NCI-H524 treated with DMSO at 0.1 percent for 48 hours (cell line): ENCODE measurements at places on chromosomes 2 and 18.

- no peak for DNase-seq
These were observed 22.1 kb downstream of the TTLL4 start for GRCh38 chr2:218732761-218733158.

GRCh38 chr18:31291688-31292087, 26.3 kb upstream of the DSG1 start:
- no peak for DNase-seq

- no peak for DNase-seq
These were observed 228.3 kb downstream of the PTGR3 start for GRCh38 chr18:74980669-74981068.

GRCh38 chr2:16335947-16336346, 329.7 kb downstream of the CYRIA start:
- no peak for DNase-seq

GRCh38 chr2:220682616-220683015, 889.5 kb downstream of the EPHA4 start:
- DNase-seq = no peak

DNA sequence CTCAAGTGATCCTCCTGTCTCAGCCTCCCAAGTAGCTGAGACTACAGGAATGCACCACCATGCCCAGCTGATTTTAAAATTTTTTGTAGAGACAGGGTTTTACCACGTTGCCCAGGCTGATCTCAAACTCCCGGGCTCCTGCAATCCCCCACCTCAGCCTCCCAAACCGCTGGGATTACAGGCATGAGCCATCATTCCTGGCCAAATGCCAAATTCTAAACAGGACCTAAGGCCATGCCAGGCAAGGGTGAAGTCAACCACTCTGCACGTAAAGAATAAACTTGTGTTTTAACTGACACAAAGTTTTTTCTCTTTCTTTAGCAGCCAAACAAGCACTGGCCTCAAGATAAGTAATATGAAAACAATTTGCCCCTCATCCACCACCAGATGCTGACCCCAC, 37.4 kb upstream of the SATB2 start:
- no peak for DNase-seq

DNA sequence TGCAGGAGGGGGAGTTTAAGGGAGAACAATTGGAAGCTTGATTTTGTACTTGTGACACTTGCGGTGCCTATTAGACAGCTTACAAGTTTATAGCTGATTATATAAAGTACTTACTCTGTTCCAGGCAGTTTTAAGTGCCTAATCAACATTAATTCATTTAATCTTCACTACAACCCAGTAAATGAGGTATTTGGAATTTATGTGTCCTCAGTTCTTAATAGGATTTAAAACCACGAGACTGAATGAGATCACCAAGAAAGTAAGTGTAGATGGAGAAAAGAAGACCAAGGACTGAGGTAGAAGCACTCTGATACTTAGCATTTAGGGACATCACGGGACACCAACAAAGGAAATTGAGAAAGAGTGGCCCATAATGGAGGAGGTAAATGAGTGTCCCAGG, 49.8 kb downstream of the ZC3H15 start:
- DNase-seq = peak; percentile 10

GRCh38 chr2:237035781-237036475, 49.8 kb upstream of the COPS8 start:
- DNase-seq = no peak

DNA sequence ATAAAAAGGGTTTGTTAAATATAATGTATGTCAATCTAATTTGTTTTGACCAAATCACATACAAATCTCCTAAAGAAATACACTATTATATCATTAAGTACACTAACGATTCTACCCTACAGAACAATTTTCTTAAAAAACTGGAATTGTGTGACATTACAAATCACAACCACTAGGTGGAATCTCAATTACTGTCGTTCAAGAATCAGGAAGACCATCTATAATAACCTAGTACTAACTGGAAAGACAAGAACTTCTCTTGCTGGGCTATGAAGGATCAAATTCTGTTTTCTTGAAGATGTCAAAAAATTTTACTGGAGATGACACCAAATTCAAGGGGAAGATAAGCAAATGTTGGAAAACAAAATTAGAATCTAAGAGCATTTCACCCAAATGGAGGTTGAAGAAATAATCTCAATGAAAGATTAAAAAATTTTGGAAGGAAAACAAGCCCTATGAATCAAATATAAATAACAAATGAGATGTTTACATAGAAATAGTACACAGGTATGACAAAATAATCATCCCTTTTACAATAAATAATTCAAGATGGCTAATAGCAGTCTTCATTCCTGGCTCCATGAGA, 110.9 kb downstream of the STK39 start:
- DNase-seq = no peak

- no peak for DNase-seq
These were observed 10.8 kb upstream of the LYPD6B start for GRCh38 chr2:149027590-149028250.

DNA sequence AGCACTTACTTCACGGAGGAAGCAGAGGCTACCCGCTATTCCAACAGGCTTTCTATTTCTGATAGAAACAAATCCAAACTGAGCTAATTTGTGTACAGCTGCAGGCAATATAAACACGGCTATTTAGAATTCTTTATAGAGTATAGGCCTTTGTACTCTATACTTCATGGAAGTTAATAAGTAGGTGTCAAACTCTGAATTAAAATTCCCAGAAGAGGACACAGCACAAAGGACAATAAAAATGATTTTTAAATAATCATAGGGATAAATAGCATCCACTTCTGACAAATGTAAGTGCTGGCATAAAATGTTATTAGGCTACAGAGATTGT, 261.5 kb downstream of the AFF3 start:
- no peak for DNase-seq

- no peak for DNase-seq
These were observed 10.4 kb downstream of the ARHGAP25 start for GRCh38 chr2:68745006-68745405.

DNA sequence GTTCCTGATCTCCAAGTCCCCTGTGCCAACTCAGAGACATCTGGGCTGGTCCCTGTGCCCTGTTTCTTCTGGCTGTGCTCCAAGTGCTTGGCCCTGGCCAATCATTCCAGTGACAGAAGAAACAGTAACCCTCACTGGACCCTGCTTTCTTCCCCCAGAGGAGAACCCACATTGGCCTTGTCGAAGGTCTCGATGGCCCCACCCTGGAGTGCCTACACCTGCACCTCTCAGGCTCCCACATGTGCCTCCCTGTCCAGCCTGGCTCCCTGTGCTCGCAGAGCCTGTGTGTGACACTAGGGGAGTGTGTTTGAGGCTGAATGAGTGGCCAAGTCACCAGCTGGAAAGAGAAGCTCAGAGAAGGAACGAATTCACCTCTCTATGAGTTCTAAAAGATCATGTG, 5.9 kb upstream of the MAL start:
- DNase-seq = no peak

DNA sequence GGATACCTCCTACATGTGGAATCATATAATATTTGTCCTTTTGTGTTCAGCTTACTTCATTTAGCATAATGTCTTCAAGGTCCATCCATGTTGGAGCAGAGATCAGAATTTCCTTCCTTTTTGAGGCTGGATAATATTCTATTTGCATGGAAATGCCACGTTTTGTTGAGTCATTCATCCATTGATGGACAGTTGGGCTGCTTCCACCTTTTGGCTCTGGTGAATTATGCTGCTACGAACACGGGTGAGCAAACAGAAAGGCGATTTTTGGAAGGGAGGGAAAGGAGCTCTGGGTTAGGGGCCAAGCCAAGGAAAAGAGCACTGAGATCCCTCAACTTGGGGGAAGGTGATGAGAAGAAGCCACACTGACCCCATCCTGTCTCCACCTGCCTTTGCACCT, 260.5 kb downstream of the TNS1 start:
- no peak for DNase-seq

- no peak for DNase-seq
These were observed 304.6 kb downstream of the TXNL1 start for GRCh38 chr18:56333839-56334238.

- no peak for DNase-seq
These were observed 141.6 kb downstream of the ZNF236 start for GRCh38 chr18:76963936-76964335.

DNA sequence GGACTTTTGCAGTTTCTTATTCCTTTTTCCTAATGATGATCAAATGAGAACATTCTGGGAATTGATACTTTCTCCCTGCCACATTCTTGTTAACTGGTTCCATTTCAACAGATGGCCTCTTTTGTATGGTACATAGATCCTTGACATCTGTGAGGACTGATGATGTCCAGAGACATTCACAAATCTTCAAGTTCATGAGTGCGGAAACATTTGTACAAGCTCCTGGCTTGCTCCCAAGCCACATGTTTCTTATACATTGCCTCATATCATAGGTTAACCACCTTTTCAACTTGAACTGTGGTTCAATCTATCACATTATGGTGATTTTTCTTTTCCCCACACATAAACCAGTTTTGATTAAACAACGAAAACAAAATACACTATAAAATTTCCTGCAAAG, 267.3 kb downstream of the CLIP4 start:
- DNase-seq = no peak

DNA sequence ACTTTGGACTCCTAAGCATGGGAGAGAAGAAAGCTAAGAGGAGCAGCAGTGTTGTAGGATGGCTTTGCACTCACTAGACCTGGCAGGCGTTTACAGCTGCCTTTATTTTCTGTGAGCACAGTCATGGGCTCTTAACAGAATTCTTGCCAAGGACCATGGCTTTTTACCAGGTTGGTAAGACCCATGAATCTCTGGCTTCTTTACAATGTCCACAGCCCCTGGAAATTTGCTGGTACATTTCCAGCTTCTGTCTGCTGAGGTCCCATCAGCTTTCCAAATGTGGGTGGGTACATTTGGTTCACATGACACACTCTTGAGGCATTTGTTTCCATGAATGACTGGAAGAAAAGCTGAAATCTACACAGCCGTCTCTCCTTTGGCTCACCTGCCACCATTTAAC, 162.7 kb downstream of the PPP1R1C start:
- DNase-seq = no peak

- DNase-seq = no peak
These were observed 296.9 kb downstream of the SATB2 start for GRCh38 chr2:199160677-199161465.

- DNase-seq = peak; percentile 6
These were observed 147.5 kb downstream of the ACKR3 start for GRCh38 chr2:236717120-236717519.

DNA sequence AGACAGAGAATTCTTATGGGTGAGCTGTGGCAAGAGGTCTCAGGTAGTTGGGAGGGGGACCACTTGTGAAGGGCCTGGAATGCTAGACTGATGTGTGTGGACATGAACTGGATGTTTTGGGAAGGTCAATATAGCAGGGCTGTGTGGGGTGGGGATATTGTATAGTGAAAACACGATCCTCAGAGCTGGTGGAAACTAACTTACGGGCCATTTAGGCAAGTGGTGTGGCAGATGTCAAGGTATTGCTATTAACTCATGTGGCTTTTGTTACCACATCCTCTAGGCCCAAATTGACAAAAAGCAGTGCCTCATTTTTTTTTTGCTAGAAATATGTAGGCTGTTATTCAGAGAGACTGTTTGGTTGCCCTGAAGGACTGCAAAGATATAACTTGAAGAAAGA, 8.0 kb upstream of the GALNT1 start:
- DNase-seq = no peak

DNA sequence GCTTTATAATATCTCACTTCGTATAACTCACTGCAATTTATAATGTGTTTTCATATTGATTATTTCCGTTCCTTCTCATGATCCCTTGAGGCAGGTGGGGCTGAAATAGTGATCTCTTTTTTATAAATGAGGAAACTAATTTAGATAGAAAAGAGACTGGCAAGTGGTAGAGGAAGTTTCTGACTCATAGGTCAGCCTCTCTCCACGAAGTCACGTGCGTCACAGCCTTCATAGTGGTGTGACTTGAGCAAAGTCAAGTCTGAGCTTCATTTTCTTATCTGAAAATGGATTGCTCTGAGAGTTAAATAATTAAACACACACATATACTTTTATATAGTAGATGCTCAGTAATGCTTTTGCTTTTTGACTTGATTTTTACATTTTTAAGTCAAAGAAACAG, 19.9 kb downstream of the ABCG5 start:
- DNase-seq = no peak

DNA sequence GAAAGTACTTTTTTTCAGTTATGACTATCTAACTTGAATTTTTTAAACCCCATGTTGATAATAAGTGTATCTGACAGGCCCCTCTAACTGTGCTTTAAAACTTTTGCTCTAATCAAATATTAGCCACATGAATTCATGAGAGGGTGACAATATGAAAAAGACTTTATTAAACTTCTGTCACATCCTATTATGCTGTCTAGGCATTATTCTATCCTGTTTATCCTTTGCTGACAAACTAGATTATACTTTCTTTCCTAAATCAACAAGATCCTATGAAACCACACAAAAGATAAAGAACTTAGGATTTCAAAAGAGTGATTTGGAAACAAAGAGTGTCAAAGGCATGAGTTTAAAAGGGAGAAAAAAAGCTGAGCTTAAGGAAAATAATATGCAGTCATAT, 57.8 kb downstream of the ST6GAL2 start:
- DNase-seq = no peak

DNA sequence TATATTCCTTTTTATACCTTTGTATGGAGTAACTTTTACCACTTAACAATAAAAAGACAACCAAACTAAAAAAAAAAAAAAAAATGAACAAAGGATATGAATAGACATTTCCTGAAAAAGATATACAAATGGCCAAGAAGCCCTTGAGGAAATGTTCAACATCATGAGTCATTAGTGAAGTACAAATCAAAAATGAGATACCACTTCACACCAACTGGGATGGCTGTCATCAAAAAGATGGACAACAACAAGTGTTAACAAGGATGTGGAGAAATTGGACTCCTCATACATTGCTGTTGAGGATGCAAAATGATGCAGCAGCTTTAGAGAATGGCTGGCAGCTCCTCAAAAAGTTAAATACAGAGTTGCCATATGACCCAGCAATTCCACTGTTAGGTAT, 22.6 kb upstream of the SCYGR2 start:
- no peak for DNase-seq

- DNase-seq = no peak
These were observed 13.7 kb upstream of the MMADHC start for GRCh38 chr2:149601141-149601796.
